ENCODE measurements at places on chromosomes 4 and X.
A peak's percentile ranks its signal among the peaks of the same experiment; 100 is the strongest.

DNA sequence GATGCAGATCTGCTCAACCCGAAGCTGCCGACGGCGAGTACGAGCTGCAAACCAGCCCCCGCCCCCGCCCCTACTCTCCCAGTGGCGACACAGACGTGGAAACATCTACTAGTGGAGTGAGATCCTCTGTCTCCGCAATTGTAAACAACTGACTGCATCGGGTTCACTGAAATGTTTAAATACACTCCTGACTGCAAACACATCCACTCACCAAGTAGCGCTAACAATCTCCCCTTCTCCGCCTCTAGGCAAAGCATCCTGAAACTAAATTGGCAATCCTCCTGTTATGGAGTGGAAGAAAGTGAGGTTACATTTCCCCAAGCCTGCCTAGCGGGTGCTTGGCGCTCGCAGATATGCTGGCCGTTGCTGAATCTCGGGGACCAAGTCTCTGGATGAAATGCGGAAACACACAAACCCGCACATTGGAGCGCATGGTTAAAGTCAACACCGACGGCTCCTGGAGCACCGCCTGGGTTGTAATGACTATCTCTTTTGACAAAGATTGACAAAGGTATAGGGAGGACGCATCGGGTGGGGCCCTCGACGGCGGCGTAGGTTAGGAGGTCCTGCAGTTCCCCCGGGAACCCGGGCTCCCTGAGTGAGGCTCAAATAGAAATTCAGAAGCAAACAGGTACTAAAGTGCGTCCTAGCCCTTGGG lies 117.0 kb upstream of the TEX13C start:
- DNase-seq, result no peak

DNA sequence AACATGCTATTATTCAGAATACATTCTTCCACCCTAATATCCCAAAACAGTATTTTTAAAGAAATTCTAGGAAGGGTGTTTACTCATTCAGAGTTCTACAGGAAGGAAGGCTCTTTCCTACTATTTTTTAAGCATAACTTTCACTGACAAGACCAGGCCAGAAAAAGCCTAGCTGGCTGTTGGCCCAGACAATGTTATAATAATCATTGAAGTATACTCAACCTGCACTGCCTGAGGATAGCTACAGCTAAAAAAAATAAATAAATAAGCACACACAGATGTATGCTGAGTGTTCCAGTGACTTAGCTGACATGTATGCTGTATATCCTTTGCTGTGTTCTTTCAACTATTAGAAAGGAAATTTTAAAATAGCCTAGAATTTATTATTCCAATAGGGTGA lies 145.8 kb upstream of the SPRY1 start:
- DNase-seq, result no peak

DNA sequence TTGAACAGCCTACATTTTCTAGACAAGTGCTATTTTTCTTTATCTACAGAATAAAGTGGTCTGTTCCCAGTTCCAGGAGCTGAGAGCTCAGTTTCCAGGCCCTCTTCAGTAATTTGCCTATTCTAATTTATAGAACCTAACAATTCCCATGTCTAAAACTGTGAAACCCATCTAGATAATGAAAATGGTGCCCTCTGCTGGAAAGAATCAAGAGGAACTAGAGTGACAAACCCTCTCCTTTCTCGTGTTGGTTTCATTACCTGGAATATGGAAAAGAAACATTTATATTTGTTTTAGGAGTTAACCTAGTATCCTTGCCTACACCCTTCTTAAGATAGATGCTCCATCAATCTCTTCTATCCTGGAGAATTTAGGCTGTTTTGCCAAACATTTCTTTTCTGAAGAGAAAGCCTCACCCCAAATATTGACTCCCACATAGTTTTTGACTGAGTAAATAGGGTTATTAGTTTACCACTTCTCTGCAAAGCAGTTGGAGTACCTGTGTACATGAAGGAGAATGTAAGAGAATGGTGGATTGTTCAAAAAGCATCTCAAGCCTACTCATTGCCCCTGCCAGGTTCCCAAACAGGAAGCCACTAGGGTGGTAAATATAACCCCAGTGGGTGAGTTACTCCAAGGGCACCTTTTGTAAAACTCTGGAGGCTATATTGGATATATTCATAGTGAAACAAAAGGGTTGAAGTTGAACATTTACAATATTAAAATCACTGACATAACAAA lies 121.6 kb downstream of the RASL11B start:
- DNase-seq, result no peak

GRCh38 chr4:80201252-80202151 lies 4.2 kb downstream of the PRDM8 start:
- no peak for DNase-seq

DNA sequence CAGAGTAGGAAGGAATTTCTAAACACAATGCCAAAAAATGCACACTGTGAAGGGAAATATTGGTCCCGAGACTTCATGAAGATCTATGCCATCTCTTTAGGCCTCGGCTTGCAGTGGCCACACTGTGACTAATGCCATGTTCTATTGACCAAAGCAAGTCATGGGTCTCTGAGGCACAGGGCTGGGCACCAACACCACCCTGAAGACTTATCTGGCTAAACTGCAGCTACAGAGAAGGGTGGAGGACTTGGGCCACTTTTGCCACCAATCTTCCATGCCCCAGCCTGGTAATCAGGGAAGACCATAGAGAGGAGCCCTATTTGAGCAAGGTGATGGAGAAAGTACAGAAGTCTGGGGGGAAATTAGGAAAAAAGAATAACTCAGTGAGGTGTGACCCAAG lies 42.1 kb downstream of the HMX1 start:
- no peak for DNase-seq

GRCh38 chr4:43402393-43402792 lies 509.9 kb downstream of the GRXCR1 start:
- no peak for DNase-seq

GRCh38 chr4:48033825-48034413 lies 17.3 kb downstream of the NIPAL1 start:
- DNase-seq, result peak; percentile 55

- no peak for DNase-seq
Measured at GRCh38 chr4:7460566-7460965, 25.8 kb upstream of the PSAPL1 start.

GRCh38 chrX:10118530-10118929 lies 38.2 kb upstream of the CLCN4 start:
- DNase-seq, result no peak

GRCh38 chrX:149638860-149639259 lies 7.3 kb upstream of the TMEM185A start:
- DNase-seq, result no peak

DNA sequence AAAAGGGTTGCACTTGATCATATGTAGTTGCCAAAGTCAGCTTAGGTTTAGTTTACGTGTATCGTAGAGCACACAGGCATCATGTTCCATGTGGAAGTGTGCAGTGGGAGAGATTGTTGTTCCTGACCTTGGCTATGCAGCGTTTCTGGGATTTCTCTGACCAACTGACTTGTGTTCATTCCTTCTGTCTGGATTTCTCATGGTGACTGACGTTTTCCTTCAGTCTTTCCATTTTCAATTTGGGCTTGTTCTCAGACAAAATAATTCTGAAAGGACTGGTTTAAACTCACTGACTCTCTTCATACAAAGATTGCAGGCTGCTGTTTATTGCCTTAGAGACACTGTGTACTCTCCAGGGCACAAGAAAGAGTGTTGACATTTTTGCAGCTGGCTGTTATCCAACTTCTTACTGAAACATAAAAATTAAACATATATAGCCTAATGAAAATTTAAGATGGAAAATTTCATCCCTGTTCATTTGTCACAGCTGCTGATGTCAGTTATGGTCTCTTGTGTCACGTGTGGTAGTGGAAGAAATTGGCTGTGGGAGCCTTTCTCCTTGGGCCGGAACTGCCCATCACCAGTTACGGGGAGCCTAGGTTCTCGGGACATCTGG lies 95.4 kb downstream of the TNIP2 start:
- no peak for DNase-seq

DNA sequence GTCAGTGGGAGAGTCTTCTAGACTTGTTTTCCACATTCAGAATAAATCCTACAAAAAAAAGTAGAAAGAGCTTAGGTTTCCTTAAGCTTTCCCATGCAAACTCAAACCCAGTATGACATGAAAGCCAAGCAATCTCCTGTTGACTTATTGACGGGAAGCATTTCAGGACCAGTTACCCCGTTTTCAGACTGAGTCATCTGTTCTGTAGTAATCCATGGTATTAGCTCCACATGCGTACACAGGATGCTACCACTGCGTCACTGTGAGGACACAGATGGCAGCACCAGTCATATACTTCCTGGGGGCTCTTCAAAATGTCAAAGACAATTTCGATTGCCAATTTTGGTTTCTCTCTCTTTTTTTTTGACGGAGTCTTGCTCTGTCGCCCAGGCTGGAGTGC lies 224.9 kb upstream of the MAD2L1 start:
- DNase-seq, result no peak

GRCh38 chr4:76957004-76957738 lies 7.6 kb downstream of the SEPTIN11 start:
- no peak for DNase-seq

Measured in GM06990 (cell line).